Muscle of back (tissue), 13 donors: ENCODE measurements at places on chromosomes 1 and 21.

- peak; percentile 78 for DNase-seq
Measured at GRCh38 chr1:215082532-215083382, at the start of gene KCNK2. Gene KCNK2 (plus strand): TSS chr1:215082737. CDS start chr1:215083386, 649 bp downstream.

DNA sequence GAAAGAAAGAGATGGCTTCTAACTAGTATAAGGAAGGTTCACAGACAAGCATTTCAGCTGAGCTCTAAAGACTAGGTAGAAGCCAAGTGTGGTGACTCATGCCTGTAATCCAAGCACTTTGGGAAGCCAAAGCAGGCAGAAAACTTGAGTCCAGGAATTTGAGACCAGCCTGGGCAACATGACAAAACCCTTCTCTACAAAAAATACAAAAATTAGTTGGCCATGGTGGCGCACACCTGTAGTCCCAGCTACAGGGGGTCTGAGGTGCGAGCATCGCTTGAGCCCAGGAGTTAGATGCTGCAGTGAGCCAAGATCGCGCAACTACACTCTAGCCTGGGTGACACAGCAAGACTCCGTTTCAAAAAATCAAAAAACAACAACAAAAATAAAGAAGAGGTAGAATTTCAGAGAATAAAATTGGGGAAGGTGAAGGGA lies 27.8 kb downstream of the FBXO42 start:
- peak; percentile 24 for DNase-seq

GRCh38 chr1:70856201-70856600 lies 191.4 kb downstream of the PTGER3 start:
- no peak for DNase-seq

DNA sequence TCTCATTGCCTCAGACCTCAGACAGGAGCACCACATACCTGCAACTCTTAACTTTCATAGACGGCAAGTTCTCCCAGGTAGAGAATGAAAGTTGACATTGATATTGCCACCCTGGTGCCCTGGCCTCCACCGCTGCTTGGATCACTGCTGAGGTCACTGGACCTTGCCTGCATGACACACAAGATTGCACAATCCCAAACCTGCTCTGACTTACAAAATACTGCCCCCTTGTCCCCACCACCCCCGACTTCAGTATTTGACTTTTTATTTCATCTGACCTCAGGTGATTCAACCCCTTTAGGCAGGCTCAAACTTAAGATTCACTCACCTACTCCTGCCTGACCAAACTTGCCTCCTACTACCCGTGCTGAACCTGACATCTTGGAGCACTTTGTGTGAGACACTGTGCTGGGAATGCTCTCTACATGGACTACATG lies 43.1 kb upstream of the S1PR1 start:
- DNase-seq = no peak

- peak; percentile 93 for DNase-seq
Measured at GRCh38 chr1:31373056-31373896, at the start of gene FABP3. Gene FABP3 (minus strand): TSS chr1:31373076. CDS start chr1:31373014, 62 bp downstream.

GRCh38 chr1:205656236-205656635 lies 24.1 kb downstream of the SLC45A3 start:
- DNase-seq = no peak

GRCh38 chr1:204974327-204974726 lies 68.7 kb upstream of the CNTN2 start:
- DNase-seq = no peak

GRCh38 chr1:225767634-225768540 lies 9.7 kb upstream of the SRP9 start:
- DNase-seq = peak; percentile 77

DNA sequence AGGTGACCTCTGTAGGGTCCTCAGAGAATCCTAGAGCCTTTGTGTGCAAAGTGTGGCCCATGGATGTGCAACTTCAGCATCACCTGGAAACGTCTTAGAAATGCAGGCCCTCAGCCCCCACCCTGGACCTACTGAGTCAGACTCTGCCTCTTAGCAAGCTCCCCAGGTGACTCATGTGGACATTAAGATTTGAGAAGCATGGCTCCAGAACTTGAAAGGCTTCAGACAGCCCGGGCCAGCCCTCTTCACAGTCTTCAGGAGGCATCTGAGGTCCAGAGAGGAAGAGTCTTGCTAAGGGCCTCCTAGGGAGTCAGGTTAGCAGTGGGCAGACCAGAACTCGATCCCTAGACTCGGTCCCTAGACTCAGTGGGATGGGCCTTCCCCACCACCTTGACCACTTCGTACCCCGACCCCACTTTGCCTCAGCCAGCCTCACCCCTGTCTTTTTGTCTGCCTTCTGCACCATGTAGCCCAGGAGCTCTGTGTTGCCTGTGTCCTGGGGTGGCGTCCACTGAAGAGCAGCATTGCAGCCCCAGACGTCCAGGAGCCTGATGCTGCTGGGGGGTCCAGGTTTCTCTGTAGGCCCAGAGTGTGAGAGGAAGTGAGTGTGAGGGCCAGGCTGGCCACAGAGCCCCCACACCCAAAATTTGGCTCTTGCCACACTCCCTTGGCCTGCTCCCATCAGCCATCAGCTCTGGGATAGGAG lies 4.8 kb downstream of the MYBPH start:
- DNase-seq = no peak

- DNase-seq = peak; percentile 6
Measured at GRCh38 chr1:238063454-238063853, 172.7 kb upstream of the ZP4 start.

DNA sequence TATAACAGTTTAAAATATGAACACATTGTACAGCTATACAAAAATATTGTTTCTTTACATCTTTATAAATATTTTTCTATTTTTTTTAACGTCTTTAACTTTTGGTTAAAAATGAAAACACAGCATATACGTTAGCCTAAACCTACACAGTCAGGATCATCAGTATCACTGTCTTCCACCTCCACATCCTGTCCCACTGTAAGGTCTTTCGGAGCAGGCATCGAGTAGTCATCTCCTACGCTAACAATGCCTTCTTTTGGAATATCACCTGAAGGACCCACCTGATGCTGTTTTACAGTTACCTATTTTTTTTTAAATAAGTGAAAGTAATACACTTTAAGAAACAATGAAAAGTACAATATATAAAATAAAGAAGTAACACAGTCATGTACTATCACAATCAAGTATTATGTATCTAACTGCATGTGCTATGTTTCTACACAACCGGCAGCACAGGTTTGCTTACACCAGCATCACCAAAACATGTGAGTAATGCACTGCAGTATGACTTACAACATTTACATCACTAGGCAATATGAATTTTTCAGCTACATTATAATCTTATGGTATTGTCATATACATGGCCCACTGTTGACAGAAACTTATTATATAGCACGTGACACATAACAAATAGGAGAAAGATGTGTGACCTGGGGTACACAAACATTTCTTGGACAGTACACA lies 254.4 kb downstream of the AKT3 start:
- no peak for DNase-seq

DNA sequence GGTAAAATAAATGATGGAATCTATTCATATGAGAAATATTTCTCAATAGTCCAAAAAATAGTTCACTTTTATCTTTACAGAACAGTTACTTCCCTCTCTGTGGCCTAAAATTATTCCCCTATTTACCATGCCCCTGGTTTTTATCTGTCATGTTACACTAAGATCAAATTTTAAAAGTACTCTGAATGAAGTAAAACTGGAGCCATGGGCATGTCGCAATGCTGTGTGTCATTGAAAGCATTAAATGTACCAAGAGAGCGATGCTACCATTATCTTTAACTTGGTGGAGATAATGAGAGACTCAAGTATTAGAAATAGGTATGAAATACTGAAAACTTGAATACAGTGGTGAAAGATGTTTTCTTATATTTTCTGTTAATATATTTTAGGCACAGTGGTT lies 146.2 kb downstream of the KCNT2 start:
- no peak for DNase-seq

- no peak for DNase-seq
Measured at GRCh38 chr1:160325252-160325651, 17.8 kb downstream of the COPA start.

DNA sequence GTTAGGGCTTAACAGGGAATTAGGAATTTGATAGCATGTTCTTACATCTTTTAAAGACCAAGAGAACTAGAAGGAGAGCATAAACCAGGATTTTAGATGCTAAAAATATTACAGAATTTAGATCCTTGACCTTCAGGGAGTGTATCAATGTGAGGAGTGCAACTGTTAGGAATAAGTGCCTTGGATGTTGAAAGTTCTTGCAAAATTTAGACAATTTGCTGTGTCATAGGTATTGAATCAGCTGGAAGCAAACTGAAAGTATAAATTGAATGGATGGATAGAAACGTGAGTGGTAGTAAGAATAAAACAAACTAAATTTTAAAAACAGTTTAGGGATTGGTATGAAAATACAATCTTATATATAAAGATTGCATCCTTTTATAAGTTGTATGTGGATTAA lies 27.7 kb downstream of the PPP1R12B start:
- no peak for DNase-seq

DNA sequence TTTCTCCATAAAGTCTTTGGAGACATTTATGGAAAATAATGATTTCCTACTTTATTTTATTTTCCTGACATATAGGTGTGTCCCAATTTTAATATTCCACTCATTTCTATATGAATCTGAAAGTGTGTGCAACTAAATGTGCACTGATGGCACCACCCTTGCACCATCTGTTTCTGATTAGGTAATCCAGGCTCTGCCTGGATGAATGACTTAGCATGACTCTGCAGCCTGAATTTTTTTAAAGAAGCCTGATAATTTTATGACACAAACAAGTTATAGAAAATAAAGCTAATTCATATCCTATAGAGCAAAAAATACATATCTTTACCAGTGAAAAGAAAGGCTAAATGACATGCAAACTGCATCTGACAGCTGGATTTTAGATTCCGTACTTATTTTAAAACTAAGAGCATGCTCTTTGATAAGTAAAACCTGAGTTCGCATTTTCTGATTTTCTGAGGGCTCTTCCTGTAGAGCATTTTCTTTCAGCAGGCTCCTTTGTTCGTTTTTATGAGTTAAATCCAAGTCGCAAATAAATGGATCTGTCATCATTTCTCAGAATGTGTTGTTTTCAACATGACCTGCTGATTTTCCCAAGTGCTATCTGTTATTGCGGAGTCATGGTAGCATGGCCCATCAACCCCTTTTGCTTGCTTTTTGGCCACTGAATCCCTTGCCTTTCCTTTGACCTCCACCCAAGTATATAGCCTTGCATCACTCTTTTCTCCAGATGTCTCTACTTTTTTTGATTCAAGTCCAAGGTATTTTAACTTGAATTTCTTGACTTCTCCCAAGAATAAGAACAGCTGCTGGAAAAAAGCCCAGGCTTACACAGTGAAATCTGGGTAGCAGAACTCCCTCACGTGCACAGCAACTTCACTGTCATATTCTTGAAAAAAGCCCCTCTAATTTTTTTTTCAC lies 52.8 kb upstream of the LYPLAL1 start:
- DNase-seq = peak; percentile 95

GRCh38 chr21:44889625-44890337 lies 16.3 kb upstream of the PTTG1IP start:
- DNase-seq = no peak
